ENCODE measurements at places on chromosomes 5 and 9. TPM values are rescaled to one million over a fixed set of nuclear protein-coding genes. Genes with fewer than 3 reads are reported as not detected.
A peak's percentile ranks its signal among the peaks of the same experiment; 100 is the strongest.

GRCh38 chr5:112914584-112914983 lies 7.4 kb downstream of the REEP5 start:
- peak; percentile 47 for DNase-seq

Gene OBP2B
- not detected for total RNA-seq

Gene PDE6A
- total RNA-seq: 0.17 TPM

DNA sequence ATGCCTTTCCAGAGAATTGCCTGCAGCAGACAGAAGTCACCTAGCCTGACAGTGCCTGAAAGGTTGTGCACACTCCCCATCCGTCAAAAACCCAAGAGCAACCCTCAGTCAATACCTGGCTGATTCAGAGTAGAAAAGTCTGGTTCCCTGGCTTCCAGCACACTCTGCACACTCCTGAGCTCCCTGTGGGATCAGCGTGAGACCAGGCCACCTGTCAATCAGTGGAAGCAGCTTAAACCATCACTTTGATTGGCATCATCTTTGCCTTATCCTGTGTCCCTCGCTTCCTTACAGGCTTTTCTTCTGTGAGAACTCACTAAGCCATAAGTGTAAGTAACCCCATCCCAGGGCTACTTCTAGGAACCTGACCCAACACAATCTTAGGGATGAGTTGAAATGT lies 109.8 kb downstream of the ACTL7B start:
- DNase-seq: no peak

Gene UGCG
- 130 TPM for total RNA-seq

Gene MUSK
- total RNA-seq: not detected

Gene PLPP6
- total RNA-seq: 7.5 TPM

All from astrocyte (in vitro differentiated cells and primary cell).